ENCODE measurements at places on chromosomes 6 and 20.

DNA sequence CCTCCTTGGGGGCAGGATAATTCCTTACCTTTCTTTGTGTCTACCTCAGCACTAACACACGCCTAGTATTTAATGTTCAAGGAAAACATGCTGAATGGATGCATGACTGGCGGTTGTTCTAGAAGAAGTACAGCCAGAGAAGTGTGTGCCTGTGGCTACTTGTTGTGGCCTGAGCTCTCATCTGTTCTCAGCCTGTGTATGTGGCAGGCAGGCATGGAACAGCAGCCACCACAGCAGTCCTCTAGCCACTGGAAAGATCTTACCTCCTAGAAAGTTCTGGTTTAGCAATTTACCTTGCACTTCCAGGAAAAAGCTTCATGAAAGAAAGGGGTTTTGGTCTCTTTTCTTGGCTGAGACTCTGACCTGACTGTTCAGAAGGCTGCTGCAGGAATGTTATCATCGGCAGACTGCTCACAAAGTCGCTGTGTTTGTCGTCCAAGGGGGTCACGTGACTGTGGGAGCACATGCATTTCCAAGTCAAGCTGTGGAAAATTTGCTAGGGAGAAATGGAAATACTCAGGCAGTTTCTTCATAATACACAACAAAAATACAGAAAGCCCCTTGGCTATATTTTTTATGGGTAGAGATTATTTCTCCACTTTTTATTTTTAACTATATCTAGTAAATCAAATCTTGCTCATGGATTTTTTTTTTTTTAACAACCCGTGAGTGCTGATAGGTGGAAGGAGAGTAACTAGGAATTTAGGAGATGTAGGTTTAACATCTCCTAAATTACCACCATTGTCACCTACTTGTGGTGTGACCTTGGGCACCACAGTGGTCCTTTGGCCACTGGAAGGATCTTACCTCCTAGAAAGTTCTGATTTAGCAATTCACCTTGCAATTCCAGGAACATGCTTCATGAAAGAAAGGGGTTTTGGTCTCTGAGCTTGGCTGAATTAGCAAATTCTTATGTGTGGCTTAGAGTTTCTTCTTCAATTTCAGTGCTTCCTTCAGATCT is 110.8 kb upstream of the GPR6 start:
- no peak for DNase-seq

- no peak for DNase-seq
Observed at GRCh38 chr6:3321875-3322274, 63.1 kb downstream of the PSMG4 start.

- no peak for DNase-seq
Observed at GRCh38 chr20:24565835-24566351, 96.5 kb downstream of the SYNDIG1 start.

- no peak for DNase-seq
Observed at GRCh38 chr20:62716198-62716940, 7.7 kb downstream of the NTSR1 start.

DNA sequence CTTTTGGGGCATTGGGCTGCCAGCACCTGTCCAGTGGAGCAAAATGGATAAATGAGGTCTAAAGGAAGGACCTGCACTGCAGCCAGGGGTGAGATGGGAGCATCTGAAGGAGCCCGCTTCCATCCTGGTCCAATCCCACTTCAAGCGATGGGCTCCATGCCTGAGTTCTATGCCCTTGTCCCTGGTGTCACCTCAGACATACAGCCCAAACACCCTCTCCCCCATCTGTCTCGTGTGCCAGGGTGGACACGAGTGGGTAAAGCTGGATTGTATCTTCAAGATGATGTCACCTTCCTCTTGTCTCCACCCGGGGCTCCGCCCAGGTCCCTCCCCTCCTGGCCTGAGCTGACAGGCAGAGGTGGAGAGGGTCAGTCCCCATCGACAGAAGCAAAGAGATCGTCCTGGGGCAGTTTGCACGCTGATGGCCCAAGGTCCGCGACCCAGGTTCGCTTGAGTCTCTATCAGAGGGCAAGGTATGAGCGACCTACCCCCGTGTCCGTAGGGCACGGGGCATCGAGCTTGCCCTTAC is 544 bp downstream of the SMIM29 start:
- DNase-seq, result no peak

GRCh38 chr6:151901009-151901411 is 93.5 kb downstream of the ESR1 start:
- no peak for DNase-seq

DNA sequence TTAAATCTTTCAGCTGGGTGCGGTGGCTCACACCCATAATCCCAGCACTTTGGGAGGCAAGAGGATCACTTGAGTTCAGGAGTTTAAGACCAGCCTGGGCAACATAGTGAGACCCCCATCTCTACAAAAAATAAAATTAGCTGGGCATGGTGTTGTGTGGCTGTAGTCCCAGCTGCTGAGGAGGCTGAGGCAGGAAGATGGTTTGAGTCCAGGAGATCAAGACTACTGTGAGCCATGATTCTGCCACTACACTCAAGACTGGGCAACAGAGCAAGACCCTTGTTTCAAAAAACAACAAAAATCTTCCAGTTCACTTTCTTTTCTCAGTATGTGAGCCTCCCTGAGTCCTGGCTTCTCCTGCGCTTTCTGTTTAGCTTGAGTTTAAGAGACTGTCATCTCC is 7.9 kb downstream of the SDHAF4 start:
- no peak for DNase-seq

GRCh38 chr20:47209982-47210381 is 146.5 kb downstream of the ZMYND8 start:
- no peak for DNase-seq

- no peak for DNase-seq
Observed at GRCh38 chr6:107390685-107391435, 68.5 kb downstream of the PDSS2 start.

- DNase-seq, result no peak
Observed at GRCh38 chr20:32841174-32841573, 17.5 kb upstream of the EFCAB8 start.

DNA sequence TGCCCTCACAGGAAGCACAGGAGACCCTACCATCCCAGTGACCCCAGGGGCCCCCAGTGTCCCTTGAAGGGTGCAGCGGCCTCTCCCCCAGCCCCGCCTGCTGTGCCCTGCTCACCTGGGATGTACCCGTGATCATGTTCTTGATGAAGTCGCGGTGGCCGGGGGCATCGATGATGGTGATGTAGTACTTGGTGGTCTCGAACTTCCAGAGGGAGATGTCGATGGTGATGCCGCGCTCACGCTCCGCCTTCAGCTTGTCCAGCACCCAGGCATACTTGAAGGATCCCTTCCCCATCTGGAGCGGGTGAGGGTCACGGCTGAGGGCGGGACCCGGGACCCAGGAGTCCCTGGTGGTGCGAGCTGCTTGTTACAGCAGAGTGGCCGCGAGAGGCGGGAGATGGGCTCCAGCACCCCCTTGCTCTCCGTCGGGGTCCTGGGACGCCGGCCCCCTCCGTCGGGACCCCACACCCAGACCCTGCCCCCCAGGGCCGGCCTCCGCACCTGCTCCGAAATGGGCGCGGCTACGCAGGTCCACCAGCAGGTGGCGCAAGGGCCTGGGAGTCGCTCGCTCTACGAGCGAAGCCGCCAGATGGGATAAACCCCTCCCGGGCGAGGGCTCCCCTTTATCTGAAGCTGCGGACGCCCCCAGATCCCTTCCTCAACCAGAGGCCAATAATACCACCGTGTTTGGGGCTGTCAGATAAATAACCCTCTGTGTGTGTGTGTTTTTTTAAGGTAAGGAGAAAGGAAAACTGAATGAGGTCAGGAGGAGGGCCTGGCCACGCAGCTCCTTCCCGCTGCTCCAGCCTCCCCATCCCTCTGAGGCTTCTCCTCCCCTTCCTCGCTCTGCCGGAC is 2.9 kb downstream of the EEF1A2 start:
- no peak for DNase-seq

GRCh38 chr6:47478233-47479139 is 897 bp downstream of the CD2AP start:
- DNase-seq, result no peak

GRCh38 chr6:37960139-37960935 is 140.8 kb downstream of the ZFAND3 start:
- DNase-seq, result no peak

DNA sequence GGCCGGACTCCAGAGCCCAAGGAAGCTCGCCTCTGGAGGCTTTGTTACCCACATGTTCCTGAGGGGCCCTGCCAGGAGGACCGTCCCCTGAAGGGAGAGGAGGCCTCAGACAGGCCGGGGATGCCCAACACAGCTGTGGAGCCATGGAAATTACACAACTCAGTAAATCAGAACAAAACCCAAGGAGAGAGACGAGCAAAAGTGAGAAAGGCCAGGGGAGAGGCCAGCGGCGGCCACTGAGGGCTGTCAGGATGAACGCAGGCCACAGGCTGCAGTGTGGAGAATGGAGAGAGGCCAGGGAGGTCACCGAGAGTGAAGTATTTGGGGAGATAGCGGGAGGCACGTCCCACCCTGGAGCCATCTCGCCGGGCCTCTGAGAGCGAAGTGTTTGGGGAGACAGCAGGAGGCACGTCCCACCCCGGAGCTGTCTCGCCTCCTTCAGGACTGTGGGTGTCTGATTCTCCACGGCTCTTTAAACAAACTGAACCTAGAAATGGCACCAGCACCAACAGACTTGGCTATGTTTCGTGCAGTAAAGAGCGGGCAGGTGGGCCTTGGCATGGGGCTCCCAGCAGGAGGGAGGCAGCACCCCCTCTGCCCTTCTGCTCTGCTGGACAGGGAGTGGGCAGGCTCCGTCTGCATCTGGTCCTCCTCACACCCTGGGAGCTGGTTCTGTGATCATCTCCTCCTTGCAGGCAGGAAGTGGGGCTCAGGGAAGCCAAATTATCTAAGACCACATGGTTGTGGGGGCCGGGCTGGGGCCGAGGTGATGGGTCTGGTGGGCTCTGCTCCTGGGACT is 91.0 kb downstream of the YTHDF1 start:
- DNase-seq, result no peak

GRCh38 chr6:112409311-112409710 is 62.2 kb downstream of the RFPL4B start:
- DNase-seq, result no peak
